ENCODE measurements at places on chromosomes 16 and 17. TPM values are rescaled to one million over a fixed set of nuclear protein-coding genes. Genes with fewer than 3 reads are reported as not detected.

DNA sequence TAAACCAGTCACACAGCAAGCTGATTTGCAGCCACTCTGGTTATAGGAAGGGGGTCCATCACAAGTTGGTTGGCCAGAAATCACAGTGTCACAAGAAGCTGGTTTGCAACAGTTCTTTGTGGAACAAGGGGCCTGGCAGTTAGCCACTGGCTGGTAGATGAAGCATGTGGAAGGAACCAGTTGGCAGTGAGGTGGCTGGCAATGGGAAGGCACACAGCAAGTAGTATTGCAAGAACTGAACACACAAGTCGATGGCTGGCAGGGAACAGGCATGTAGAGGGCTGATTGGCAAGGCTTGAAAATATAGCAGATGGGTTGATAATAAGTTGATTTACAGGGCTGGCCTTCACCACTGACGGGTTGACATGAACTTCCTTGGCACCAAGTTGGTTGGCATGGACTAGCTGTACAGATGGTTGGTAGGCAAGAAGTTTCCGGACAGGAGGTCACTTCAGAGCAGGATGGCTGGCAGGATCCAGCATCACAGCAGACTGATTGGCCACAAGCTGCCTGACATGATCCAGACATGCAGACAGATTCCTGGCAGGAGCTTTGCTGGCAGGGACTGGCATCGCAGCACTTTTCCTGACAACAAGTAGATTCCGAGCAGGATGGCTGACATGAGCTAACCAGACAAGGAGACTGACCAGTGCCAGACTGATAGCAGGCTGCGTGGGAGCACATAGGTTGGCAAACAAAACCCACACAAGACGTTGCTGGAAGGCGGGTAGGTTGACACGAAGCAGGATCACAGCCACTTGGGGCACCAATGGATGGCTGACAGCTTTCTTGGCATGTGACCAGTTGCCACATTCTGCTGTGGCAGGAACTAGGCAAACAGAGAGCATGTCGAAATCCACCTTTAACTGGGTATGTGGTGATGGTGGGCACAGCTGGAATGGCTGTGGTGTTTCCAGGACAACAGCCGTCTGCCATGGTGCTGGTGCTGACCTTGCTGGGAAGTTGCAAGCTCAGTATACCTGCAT lies at the start of gene KRTAP29-1:
TSS of gene KRTAP29-1 (minus strand) at position 936 of the 986 bp plus-strand sequence. CDS start at position 936, 0 bp downstream.
- DNase-seq, result peak; percentile 40

- DNase-seq, result peak; percentile 85
Measured at GRCh38 chr17:78357177-78357586, 2.7 kb downstream of the SOCS3 start.

GRCh38 chr16:31678649-31679325 lies 151.1 kb downstream of the AHSP start:
- no peak for DNase-seq

Gene OR4D1
- total RNA-seq, result not detected

GRCh38 chr16:4696172-4696904 lies 3.0 kb downstream of the NUDT16L1 start:
- no peak for DNase-seq

DNA sequence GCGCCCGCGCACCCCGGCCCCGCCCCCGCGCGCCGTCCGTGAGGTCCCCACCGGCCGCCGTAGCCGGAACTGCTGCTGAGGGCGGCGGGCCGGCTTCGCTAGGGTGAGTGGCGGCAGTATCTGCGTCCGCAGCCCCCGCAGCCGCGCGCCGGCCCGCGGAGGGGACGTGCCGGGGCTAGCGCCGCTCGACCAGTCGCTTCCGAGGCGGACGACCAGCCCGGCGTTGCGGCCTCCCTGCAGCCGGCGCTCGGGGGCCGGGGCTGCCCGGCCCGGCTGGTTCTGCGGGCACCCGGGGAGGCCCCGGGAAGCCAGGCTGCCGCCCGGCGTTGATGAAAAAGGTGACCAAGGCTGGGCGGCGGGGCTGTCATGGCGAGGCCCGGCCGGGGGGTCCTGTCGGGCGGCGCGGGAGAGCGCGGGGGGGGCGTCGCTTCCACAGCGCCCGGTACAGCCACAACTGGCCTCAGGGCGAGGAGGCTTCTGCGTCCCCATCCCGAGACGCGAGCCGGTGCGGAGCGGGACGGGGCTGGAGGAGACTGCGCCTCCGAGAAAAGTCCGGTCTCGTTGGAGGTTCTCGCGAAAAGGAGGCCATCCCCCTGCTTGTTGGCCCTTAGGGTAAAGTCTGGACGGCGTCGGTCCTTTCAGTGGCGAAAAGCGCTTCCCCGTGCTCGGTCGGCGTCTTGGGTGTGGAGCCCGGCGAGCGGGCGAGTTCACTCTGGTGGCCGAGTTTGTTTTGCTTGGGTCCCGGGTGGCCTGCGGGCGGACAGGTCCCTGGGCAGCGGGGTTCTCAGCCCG lies at the start of gene CRAMP1:
TSS of gene CRAMP1 (plus strand) at position 41 of the 792 bp plus-strand sequence. CDS start 2,280 bp downstream, outside the sequence.
- DNase-seq, result peak; percentile 10
